Left renal cortex interstitium (tissue), 4 donors: ENCODE measurements at places on chromosomes 7 and 10. TPM values are rescaled to one million over a fixed set of nuclear protein-coding genes. Genes with fewer than 3 reads are reported as not detected.

The PLPP4 gene
- 4.7 TPM for polyA plus RNA-seq

The CCL26 gene
- not detected for polyA plus RNA-seq

The CALHM3 gene
- polyA plus RNA-seq = not detected

The LRIT1 gene
- polyA plus RNA-seq = not detected

The GIMAP1 gene
- polyA plus RNA-seq = 2.0 TPM

The AUTS2 gene
- 61.8 TPM for polyA plus RNA-seq

The TUBB8 gene
- polyA plus RNA-seq = 0.96 TPM

The TMEM225B gene
- polyA plus RNA-seq = 2.2 TPM

The TAC1 gene
- polyA plus RNA-seq = 0.95 TPM

The C7orf57 gene
- polyA plus RNA-seq = 1.4 TPM

The SDK1 gene
- 5.1 TPM for polyA plus RNA-seq

The SSC4D gene
- polyA plus RNA-seq = 4.5 TPM

The ELN gene
- polyA plus RNA-seq = 130 TPM

The POM121L12 gene
- not detected for polyA plus RNA-seq

The ZNF316 gene
- 60.3 TPM for polyA plus RNA-seq

The GPRIN2 gene
- polyA plus RNA-seq = 4.4 TPM

The LRRC61 gene
- polyA plus RNA-seq = 33.8 TPM

The TYW1B gene
- polyA plus RNA-seq = 3.3 TPM

The TCAF2 gene
- 3.7 TPM for polyA plus RNA-seq

The HTR7 gene
- 0.68 TPM for polyA plus RNA-seq

The MYH16 gene
- polyA plus RNA-seq = 0.17 TPM

The FOXI2 gene
- polyA plus RNA-seq = 1.0 TPM

The RTKN2 gene
- 9.3 TPM for polyA plus RNA-seq

The PAX4 gene
- not detected for polyA plus RNA-seq

The IGFBP1 gene
- 0.49 TPM for polyA plus RNA-seq

The EN2 gene
- 0.76 TPM for polyA plus RNA-seq

The FBH1 gene
- 93.8 TPM for polyA plus RNA-seq

The LYZL1 gene
- not detected for polyA plus RNA-seq

The EPHB6 gene
- polyA plus RNA-seq = 21.0 TPM

The MBLAC1 gene
- polyA plus RNA-seq = 2.1 TPM

The SPDYE16 gene
- polyA plus RNA-seq = 1.3 TPM

The TRIM74 gene
- polyA plus RNA-seq = 3.5 TPM
